B cell (primary cell): ENCODE measurements at places on chromosomes 16 and 17.

DNA sequence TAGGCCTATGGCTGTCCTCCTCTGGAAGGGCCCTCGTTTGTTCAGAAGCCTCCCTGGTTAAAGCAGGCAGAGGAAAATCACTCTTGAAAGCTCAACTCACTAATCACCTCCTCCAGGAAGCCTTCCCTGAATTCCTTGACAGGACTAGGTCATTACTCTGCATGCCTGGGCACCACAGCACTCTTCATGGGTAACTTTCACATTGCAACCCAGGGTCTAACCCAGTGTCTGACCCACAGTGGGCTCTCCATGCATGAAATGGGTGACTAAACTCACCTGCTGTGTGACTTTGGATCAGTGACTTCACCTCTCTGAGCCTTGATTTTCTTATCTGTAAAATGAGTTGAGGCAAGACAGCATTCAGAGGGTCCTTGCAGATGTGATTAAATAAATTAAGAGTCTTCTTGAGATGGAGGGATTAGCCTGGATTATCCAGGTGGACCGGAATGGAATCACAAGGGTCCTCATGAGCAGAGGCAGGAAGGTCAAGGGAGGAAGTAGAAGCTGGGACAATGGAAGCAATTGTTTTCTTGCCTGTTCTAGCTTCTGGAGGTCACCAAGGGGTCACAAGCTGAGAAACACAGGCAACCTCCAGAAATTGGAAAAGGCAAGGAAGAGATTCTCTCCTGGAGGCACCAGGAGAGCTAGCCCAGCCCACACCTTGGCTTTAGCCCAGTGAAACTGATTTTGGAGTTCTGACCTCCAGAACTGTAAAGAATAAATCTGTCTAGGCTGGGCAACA is 3.8 kb upstream of the RAI1 start:
- no peak for DNase-seq

DNA sequence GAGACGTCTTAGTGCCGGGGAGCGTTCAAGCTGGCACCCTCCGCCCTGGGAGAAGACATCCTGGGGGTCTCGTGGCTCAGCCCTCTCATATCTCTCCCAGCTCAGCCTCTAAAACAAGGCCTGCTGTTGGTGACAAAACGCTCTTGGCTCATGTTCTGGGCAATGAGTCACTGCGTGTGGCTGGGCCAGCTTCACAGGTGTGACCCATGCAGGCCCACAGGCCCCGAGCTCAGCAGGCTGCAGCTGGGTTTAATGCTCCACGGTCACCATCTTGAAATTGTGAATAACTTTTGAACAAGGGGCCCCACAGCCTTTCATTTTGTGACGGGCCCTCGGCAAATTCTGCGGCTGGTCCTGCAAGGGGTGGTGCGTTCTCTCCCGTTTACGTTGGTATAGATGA is 22.4 kb downstream of the GAA start:
- no peak for DNase-seq

- DNase-seq: no peak
Observed at GRCh38 chr16:10126686-10127085, 55.5 kb downstream of the GRIN2A start.

DNA sequence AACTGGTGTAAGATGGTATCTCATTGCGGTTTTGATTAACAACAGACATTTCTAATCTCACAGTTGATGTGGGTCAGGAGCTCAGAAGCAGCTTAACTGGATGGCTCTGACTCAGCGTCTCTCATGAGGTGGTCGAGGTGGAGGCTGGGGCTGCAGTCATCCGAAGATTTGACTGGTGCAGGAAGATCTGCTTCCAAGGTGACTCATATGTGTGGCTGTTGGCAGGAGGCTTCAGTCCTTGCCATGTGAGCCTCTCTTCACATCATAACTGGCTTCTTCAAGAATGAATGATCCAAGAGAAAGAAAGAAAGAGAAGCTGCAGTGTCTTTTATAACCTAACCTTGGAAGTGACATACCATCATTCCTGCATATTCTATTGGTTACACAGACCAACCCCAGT is 376.1 kb downstream of the SEC14L1 start:
- no peak for DNase-seq

GRCh38 chr16:59242556-59242955 is 508.4 kb upstream of the GOT2 start:
- DNase-seq: no peak

DNA sequence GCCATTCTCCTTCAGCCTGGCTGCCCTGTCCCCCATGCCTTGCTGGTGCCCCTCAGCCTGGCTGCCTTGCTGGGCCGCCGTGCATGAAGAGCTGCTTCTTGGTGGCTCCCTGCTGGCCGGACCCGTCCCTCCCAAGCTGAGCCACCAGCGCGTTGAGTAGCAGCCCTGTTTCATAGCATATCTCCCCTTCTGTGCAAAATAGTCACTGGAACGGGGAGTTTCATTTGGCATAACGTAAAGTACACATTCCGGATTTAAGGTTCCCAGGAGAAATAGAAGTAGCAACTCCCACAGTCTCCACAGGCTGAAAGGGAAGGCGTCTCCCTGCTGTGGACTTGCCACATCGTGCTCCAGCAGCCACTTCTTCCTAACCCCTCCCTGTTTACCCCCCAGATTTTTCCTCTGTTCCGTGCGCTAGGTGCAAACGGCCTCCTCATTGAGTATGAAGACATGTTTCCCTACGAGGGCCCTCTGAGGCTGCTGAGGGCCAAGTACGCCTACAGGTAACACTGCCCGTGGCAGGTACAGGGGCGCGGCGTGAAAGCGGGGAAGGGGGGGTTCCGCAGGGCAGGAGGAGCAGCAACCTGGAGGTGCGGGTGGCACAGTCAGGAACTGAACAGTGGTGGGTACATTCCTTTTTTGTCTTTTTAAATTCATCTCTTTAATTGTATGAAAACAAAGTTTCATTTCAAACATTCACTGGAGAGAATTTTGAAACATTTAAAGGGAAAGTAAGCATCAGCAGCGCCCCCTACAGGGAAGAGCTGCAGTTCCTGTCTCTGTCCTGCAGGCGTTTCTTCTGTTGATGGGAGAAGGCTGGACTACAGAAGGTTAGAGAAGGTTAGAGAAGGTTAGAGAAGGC is 5.8 kb upstream of the OGFOD3 start:
- peak; percentile 62 for DNase-seq

- DNase-seq: peak; percentile 37
Observed at GRCh38 chr17:58172369-58173071, 5.7 kb downstream of the OR4D2 start.

GRCh38 chr17:62381561-62381960 is 1.2 kb downstream of the EFCAB3 start:
- no peak for DNase-seq

DNA sequence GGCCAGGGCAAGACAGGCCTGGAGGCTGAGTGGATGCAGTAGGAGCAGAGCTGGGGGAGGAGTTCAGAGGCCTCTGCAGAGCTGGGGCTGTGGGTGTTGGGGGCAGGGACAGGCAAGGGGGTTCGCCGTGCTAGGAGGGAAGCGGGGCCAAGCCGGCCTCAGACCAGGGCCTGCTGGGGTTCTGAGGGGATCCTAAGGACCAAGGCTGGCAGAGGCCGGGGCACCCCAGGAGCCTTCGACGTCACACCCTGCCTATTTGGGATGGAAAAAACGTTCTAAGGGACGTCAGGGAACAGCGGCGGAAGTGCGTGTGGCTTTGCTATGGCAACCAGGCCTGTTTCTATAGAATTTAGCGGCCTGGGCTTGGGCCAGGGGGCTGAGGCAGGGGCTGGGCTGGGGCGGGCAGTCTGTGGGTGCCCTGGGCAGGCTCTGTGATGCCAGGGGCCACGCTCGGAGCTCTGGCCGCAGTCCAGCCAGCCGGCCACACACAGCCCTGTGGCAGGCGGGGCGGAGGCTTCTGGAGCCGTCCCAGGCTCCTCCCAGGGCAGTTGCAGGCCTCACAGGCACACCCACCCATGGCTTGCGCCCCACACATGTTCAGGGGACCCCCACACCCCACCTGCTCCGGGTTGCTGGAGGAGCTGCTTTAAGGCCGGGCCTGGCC is 3.7 kb downstream of the TRAF7 start:
- DNase-seq: no peak

- no peak for DNase-seq
Observed at GRCh38 chr17:7754656-7755055, 37.1 kb downstream of the DNAH2 start.

- no peak for DNase-seq
Observed at GRCh38 chr17:67359960-67360791, 6.2 kb downstream of the PSMD12 start.

DNA sequence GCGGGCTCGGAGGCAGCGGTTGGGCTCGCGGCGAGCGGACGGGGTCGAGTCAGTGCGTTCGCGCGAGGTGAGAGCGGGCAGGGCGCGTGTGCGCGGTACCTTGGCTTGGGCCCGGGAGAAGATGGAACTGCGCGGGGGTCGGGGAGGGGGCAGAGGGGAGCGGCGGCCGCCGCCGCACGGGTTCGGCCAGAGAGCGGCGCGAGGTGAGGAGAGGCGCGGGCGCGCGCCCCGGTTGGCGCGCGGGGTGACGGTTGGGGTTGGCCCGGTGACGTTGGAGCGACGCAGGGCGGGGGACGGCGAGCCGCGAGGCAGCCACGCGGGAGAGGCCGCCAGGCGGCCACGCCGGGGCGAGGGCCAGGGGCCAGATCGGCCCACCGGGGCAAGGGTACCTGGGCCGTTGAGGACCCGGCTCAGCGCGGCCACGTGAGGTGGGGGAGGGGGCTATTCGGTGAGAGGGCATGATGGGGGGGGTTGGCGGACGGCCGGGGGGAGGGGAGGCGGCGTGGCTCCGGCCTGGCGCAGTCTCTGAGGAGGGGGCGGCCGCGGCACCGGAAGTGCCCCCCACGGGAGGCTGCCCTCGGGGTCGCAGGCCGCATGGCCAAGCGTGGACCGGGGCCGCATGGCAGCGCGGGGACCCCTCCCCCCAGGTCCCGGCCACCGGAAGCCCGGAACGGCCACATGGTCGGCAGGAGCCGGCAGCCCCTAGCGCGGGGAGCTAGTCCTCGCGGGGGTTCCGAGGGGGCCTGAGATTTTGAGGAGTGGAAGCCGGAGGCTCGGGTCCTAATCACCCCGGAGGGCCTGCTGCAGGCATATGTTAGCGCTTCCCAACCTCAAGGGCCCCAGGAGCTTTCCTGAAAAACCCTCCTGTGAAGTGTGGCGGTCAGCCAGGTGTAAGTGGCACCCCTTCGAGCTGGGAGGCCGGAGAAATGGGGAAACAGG is 527 bp downstream of the EIF5A start:
- DNase-seq: no peak

- DNase-seq: no peak
Observed at GRCh38 chr17:76683921-76684745, 26.6 kb downstream of the MXRA7 start.

DNA sequence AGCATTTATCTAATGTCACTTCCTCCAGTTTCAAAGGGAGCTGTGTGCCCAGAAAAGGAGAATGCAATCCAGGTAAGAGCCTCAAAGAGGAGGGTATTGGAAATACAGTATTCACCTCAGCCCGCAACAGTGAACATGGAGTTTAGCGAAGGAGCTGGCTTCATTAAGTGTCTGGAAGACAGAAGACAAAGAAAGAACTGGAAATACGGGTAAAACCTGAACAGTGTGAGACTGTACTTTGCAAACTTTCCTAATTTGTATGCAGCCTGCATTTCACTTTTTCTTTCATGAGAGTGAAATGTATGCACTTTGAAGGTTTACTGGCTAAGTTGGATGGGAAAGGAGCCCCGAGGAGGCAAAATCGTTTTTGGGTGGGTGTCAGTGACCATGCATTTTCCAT is 478.4 kb downstream of the HS3ST3B1 start:
- DNase-seq: no peak

DNA sequence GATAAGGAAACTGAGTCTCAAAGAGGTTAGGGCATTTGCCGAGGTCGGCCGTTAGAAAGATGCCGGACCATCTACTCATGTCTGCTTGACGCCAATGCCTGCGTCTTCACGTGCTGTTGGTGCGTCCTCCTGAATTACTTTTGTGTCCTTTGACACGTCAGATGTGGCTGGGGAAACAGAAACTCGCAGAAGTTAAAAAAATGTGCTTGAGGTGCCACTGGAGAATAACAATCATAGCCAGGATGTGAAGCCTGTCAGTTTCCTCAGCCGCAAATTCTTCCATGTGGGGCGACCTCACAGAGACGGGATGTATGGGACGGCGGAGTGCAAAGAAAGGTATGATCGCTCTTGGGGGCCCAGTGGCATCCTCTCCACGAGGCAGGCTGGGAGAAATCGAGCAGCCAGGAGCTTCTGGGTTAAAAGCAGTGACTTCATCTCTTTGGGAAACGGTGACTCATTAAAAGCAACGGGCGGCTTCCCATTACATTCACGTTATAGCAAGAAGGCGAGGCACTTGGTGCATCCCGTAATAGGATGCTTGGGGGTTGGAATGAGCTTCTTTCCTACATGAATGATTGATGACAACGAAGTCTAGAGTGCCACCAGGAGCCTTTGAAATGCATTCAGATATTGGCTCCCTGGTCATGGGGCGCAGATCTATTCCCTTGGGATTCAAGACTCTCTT is 67.8 kb downstream of the BMERB1 start:
- DNase-seq: no peak

DNA sequence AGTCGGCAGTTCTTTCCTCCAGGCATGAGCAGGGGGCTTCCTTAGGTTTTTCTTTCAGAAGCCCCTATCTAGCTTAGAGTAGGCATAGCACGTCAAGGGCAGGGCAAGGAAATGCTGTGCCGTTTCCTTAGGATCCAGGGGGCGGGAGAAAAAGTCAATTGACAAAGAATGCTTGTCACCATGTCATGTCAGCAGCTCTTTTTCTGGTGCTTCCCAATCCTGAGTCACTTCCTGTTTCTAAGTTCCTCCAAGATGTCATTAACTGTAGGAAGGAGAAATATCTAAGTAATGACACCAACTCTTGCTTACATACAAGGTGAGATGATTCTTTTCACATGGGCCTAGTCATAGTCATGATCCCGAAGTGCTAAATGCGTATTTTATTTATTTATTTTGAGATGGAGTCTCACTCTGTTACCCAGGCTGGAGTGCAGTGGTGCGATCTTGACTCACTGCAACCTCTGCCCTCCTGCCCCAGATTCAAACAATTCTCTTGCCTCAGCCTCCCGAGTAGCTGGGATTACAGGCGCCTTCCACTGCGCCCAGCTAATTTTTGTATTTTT is 35.2 kb downstream of the GJC1 start:
- no peak for DNase-seq

GRCh38 chr17:27771586-27771985 is 28.7 kb downstream of the NOS2 start:
- no peak for DNase-seq

DNA sequence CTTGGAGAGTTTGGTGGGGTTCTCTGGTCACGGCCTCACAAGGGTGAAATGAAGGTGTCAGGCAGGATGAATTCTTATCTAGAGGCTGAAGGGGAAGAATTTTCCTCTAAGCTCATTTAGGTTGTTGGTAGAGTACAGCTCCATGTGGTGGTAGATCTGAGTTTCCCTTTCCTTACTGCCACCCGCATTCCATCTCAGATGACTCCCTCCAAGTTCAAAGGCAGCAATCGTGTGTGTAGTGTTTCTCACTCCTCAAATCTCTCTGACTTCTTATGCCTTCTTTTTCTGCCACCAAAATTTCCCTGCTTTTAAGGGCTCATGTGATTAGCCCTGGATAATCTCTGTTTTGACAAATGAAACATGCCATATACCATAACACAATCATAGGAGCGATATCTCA is 135.5 kb upstream of the MYOCD start:
- no peak for DNase-seq
